ENCODE measurements at places on chromosomes 3 and 15.

DNA sequence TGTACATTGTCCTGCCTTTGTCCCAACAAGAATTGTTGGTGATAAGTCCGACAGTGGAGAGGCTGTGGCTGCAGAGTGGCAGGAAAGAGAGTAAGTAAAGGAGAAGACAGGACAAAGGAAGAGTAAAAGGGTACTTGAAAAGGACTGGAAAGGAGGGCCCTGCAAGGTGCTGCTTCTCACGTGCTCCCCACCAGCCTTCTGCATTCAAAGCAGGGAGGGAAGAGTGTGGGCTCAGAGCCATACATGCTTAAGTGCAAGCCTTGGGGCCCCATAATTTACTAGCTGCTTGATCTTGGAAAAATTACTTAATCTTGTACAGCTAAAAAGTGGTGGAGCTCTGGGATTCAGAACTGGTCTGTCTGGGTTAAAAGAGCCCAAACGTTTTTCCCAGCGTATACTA lies 29.9 kb downstream of the MME start:
- no peak for DNase-seq

- no peak for DNase-seq
Observed at GRCh38 chr15:50415752-50416404, 8.3 kb upstream of the USP8 start.

- no peak for DNase-seq
Observed at GRCh38 chr3:103075282-103075681, 640.5 kb downstream of the ZPLD1 start.

DNA sequence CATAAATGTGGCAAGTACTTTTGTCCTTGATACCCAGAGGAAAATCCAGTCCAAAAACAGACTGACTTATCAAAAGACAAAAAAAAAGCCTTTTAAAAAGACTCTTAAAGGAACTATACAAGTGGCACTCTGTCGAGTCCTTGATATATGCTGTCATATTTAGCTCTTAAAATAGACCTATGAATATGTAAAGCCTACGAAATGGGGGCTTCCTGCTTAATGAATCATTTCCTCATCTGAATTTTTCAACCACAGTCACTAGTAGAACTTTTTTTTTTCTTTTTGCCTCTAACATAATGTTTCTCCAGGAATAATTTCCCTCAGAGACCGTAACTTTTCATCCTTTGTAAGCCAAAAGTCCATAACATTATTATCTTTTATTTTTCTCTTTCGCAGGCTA lies 95.8 kb downstream of the P3H2 start:
- no peak for DNase-seq

DNA sequence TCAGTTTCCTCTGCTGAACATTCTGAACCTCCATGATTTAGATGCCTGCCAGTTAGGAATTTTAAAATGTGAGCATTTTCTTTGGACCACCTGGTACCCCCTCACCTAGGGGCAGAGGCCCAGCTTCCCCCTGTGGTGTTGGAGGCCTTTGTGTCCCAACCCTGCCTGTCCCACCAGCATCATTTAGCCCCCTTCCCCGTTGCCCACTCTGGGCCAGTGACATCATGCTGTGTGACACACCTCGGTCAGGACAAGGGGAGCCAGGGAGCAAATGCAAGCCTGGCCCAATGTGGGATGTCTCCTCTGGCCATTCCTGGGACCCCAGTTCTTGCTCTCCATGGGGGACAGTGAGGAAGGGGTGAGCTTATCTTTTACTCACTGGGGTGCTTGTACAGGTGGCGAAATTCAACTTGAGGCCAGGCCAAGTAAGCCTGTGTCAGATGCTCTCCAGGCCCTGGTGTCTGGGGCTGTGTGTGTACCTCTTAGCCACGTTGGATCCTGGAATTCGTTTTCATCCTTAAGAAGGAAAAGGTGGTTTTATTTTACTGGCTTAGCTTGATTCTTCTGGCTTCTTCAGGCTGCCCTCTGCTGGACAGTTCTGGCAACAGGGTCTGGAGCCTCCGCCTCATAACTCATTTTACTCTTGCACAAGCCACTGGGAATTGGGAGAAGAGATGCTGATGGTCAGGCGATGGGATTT lies 49.7 kb upstream of the MYZAP start:
- no peak for DNase-seq

DNA sequence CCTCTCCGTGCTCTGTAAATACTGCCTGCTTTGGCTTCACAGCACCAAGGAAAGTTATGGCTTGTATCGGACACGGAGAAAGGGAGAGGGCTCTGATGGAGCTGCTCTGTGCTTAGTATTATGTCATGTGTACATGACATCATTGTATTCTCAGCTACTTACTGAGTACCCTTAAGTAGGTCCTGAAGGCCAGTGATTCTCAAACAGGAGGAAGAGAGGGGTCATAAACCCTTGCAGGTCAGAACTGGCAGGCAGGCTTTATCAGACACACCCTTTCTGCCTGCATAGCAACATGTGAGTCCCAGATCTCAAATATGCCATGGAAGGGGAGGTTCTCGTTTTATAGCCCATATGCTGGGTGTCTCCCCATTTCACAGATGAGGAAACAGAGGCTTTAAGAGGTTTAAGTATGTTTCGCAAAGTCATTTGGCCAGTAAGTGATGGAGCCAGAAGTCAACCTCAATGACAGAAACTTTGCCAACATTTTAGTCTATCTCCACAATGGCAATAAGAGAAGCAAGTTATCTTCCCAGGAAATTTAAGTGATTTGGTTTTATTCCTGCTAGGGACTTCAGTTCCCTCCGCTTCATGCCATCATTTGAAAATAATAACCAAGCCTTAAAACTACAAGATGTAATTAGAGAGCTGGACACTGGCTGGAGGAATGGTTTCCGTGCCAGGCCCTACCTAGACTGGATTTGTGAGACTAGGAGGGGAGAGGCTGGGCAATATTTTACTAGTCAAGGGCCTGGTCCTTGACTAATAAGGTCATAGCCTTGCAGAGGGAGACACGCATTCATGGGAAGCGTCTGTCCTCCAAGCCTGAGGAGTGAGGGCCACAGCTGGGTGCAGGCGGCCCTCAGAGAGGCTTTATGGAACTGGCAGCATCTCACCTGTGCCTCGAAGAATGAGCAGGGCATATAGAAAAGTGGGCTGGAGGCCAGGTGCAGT lies 133.0 kb downstream of the XXYLT1 start:
- DNase-seq = no peak

- DNase-seq = no peak
Observed at GRCh38 chr3:113439606-113440005, 1.7 kb downstream of the CFAP44 start.

- DNase-seq = no peak
Observed at GRCh38 chr3:64082961-64083541, 59.8 kb upstream of the PSMD6 start.

- DNase-seq = no peak
Observed at GRCh38 chr3:23836536-23837230, 30.9 kb downstream of the UBE2E1 start.

- no peak for DNase-seq
Observed at GRCh38 chr3:167976516-167977361, 119.0 kb downstream of the GOLIM4 start.

- no peak for DNase-seq
Observed at GRCh38 chr3:15011174-15011573, 53.9 kb downstream of the MRPS25 start.

GRCh38 chr3:150410311-150411105 lies 2.4 kb downstream of the TSC22D2 start:
- no peak for DNase-seq

DNA sequence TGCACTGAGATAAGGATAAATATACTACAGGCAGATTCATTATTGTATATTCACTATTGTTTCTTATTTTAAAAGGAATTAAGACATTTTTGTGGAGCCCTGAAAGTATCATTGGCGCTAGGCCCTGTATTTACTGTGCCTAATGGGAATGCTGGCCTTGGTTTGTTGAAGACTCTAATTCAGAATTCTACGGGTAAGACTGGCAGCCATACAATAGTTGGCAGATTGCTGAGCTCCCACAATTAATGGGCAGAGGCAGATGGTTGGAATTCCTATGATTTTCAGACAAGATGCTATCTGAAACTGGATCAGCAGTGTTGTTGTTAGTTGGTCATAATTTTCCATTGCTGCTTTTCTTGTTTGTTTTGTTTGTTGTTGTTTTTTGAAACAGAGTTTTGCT lies 14.7 kb downstream of the PGBD4 start:
- no peak for DNase-seq

- DNase-seq = no peak
Observed at GRCh38 chr3:184037816-184038215, 6.3 kb downstream of the HTR3D start.

DNA sequence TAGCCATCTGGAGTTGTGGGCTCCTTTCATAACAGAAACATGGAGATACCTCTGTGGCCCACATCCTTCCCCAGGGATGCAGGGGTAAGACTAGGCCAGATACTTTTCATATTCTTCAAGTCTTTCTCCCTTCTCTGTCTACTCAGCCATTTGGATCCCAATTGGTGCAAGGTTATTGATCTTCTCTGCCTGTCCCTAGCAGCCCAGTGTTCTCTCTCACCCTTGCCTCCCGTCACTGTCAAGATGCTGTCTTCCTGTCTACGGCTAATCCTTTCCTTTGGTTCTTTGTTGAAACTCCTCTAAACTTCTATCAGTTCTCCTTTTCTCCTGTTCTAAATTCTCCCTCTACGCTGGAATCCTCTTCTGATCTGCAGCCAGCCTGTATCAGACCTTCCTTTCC lies 51.3 kb downstream of the SENP2 start:
- DNase-seq = no peak

DNA sequence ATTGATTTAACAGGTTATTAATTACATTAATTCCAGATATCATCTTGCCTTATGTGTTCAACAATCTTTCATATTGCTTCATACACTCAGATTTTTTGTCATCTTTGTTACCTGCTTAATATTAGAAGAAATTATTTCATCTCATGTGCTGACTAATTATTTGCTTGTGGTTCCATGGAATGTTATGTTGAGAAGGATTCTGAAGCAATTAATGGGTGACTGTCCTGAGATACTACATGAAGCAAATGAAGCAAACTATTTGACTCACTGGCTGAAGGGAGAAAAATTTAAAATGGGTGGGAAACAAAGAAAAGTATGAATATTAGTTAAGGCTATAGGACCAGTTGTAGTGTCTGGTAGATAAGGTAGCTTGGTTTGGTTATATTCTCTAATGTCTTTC lies 443.8 kb upstream of the EPHA6 start:
- no peak for DNase-seq

DNA sequence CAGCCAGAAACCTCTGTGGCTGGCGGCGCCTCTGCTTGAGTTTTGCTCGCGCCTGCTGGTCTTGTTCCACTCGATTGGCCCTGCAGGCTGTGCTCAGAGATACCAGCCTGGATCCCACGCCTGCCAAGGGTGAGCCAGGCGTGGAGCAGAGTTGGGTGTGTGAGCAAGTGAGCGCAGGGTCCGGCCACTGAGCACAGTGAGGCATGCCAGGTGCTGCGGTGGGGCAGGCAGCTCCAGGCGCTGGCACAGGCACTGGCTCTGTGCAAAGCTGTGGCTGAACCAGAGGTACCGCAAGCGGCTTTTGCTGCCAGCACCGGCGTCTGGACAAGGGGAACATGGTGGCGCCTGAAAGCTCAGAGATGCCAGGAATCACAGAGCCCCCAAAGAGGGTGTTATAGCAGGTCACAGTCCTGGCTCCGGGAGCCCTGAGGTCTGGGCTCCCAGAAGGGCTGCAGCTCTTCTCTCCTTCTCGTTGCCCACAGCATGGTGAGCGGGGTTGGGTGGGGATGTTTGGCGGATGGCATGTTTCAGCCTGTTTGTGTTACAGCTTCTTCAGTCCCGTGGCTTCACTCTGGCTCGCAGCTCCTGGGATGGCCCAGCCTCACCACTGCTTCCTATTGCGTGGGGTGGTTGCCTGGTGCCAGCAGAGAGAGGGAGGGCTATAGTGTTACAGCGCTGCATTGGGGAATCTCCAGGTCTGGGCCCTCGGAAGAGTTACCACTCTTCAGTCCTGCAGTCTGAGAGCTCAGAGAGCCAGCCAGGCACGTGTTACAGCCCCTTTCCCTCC lies 73.9 kb downstream of the NR1D2 start:
- DNase-seq = no peak

- no peak for DNase-seq
Observed at GRCh38 chr3:53846134-53846850, at the start of the genes CHDH and IL17RB. TSS of gene CHDH (minus strand) at chr3:53846419. CDS start at chr3:53824008, 22,411 bp downstream. TSS of gene IL17RB (plus strand) at chr3:53846568. CDS start at chr3:53846589, 21 bp downstream.

GRCh38 chr15:92809880-92810361 lies 90.2 kb upstream of the CHD2 start:
- no peak for DNase-seq

GRCh38 chr15:65189102-65189740 lies 4.1 kb upstream of the CLPX start:
- DNase-seq = no peak

- DNase-seq = no peak
Observed at GRCh38 chr3:1600700-1601418, 497.8 kb upstream of the CNTN4 start.

GRCh38 chr3:58038675-58039292 lies 30.6 kb downstream of the FLNB start:
- DNase-seq = no peak

DNA sequence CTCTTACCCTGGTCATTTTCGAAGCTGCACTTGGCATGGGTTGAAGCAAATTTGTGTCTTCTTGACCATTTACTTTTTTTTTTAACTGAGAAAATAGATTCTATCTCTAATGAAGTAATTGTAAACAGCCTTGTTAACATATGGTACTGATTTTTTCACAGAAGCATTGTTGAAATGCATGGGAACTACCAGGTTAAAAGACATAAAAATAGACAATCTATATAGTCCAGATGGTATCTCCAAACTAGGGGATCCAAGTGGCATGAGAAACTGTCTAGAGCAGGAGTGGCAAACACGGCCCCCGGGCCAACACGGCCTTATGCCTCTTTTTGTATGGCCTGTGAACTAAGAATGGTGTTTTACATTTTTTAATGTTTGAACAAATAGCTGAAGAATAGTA lies 41.9 kb downstream of the CACNA1D start:
- DNase-seq = no peak

- DNase-seq = no peak
Observed at GRCh38 chr3:177983320-177983719, 552.9 kb upstream of the KCNMB2 start.

DNA sequence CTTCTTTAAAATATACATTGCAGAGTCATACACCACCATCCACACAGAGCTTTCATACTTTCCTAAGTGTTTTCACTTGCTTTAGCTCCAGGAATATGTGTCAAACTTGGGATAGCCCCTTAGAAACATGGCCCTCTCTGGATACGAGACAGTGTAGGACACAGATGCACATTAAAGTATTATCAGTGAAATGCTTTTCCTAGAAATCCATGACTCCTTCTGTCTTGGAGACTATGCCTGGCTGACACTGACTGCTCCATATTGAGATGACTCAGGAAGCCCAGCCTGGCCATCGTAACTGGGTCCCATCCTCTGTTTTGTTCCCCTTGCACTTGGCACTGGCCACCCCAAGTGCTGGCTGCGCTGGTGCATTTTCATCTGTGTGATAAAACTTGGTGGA lies 204.8 kb downstream of the PDZRN3 start:
- no peak for DNase-seq

- DNase-seq = no peak
Observed at GRCh38 chr3:15754047-15754446, 43.7 kb downstream of the ANKRD28 start.

DNA sequence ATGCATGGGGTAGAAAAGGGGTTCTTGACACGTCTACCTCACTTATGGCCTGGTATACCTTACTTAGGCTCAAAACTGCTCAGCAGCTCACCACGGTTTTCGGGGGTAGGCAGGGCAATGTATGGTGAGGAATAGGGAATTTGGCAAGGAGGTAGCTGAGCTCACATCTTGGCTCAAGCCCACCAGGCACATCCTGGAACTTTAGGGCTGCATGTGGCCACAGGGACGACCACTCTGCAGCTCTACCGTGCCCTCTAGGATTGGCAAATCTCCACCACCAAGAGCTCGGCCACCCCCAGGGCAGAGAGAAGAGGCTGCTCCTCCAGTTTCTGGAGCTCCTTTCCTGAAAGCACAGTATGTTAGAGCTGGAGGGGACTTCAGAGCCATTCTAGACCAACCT lies 69.7 kb downstream of the MRPL46 start:
- DNase-seq = no peak
